NCI-H1930 (cell line): ENCODE measurements at places on chromosomes 3 and 15.

GRCh38 chr3:183428447-183429211, at the start of gene MCF2L2:
MCF2L2 (minus strand) TSS chr3:183428619; CDS start chr3:183427977, 642 bp downstream.
- peak; percentile 70 for DNase-seq

DNA sequence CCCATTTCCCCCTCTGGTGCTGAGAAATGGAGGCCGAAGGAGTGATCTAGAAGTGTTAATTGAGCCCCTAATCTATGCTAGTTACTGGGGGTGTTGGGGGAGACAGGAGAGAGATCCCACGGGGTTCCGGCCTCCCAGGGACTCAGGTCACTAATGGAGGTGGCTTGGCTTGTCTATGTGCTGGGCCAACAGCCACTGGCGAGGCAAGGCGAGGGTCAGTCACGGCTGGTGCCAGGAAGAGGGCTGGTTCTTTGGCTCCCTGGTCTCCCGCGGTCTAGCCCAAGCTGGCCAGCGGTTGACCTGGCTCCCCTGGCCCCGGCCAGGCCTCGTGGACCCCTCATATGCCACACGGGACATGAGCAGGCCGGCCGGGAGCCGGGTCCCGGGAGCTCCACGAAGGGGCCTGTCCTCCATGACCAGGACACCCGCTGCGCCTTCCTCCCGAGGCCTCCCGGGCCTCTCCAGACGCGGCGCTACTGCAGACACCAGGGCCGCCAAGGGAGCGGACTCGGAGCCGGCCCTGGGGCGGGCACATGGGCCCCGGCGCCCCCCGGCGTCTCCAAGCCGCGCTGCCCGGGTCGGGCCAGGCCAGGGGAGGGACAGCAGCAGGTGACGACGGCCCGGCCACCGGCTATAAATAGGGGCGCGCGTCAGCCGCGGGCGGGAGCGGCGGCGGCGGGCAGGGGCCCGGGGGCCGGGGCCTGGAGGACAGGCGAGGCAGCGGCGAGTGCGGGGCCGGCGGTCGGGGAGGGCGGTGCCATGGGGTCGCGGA, at the start of gene ALPK3:
Gene ALPK3, plus strand, starts transcription at position 663 of the 772 bp plus-strand sequence. Its CDS starts 97 bp downstream, at position 760.
- DNase-seq, result peak; percentile 41

GRCh38 chr3:51044982-51045381, 340.1 kb upstream of the MANF start:
- no peak for DNase-seq

- DNase-seq, result no peak
Observed at GRCh38 chr3:109994853-109995252, 657.5 kb upstream of the DPPA4 start.

DNA sequence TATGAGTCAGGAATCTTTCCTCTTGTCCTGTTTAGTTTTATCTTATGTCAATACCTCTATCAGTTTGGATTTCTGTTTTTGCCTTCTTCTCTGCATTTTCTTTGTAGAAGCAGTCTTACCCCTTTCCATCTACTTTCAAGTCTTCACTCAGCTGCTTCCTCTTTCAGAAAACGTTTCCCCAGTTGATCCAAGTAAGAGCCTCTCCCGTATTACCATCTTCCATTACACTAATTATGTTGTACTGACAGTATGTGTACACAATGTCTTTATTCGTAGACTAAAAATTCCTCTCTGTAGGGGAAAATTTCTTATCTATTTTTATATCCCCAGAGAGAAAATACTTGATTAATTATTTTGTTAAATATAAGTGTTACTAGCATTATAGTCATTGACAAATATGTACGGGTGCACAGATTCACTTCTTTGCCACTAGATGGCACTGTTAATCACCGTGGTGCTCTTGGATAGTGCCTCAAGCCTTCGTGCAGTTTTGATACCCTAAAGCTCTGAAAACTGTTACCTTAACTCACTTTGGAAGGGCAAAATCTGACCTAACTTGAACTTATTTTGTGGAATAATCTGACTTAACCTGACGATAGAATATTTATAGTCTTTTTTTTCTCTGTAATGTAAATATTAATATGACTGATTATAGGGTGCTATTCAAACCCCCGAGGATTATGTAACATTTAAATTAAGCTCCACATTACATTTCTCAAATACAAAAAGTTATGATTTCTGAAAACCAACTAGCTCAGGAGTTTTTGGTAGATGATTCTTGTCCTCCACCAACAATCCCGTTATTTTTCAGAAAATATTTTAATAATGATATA, 74.2 kb upstream of the POU1F1 start:
- peak; percentile 24 for DNase-seq

GRCh38 chr3:30786365-30786764, 108.1 kb downstream of the GADL1 start:
- no peak for DNase-seq

DNA sequence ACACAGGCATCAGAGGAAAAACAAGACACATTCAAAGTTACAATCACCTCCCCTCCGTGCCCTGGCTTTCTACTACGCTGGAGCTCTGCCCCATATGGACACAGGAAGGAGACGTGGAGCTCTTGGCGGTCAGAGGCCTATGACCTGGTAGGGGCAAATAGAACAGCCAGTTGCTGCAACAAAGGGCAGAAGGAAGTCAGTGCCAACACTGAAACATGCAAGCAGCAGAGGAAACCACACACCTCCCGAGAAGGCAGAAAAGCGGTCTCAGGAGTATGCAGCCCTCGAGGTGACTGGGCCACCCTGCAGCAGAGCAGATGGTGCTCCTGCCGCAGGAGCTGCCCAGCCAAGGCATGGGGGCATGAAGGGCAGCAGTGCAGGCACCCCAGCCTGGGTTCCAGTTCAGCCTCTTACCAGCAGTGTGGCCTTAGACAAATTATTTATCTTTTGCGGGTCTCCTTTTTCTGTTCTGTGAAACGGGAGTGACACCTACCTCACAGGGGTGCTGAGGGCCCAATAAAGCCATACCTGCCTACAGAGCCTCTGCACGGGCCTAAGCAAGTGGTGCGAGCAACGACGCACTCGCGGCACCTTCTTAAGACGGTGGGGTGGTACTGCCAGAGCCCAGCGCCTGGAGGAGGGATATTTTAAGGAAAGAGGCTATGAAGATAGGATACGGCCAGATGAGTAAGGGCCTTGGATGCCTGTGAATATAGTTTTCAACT, 8.6 kb downstream of the ZXDC start:
- DNase-seq, result no peak

- no peak for DNase-seq
Observed at GRCh38 chr15:55289011-55289745, 435 bp downstream of the RAB27A start.

- DNase-seq, result no peak
Observed at GRCh38 chr3:138036572-138036971, 26.6 kb downstream of the CLDN18 start.

GRCh38 chr3:141436180-141436579, 50.6 kb upstream of the RASA2 start:
- DNase-seq, result no peak

- DNase-seq, result no peak
Observed at GRCh38 chr3:197197334-197197733, 101.1 kb downstream of the DLG1 start.

- DNase-seq, result no peak
Observed at GRCh38 chr15:39462691-39463090, 118.2 kb upstream of the THBS1 start.

- no peak for DNase-seq
Observed at GRCh38 chr3:172777901-172778300, 27.4 kb downstream of the ECT2 start.
